Gastrocnemius medialis (tissue), 4 donors: ENCODE measurements at places on chromosomes 12 and 14. TPM values are rescaled to one million over a fixed set of nuclear protein-coding genes. Genes with fewer than 3 reads are reported as not detected.

GRCh38 chr14:62053188-62053587 is 291.0 kb downstream of the SNAPC1 start:
- H3K4me3 ChIP-seq = no peak overlapping the region
- H3K4me1 ChIP-seq = no peaks in the 10 kb centered on the region
- no peak for DNase-seq
- no peaks in the 10 kb centered on the region for H3K27me3 ChIP-seq
- no peaks in the 10 kb centered on the region for H3K36me3 ChIP-seq

GRCh38 chr12:56990648-56991318 is 15.6 kb downstream of the ZBTB39 start:
- no peaks in the 10 kb centered on the region for H3K4me1 ChIP-seq
- no peaks in the 10 kb centered on the region for H3K27me3 ChIP-seq
- H3K4me3 ChIP-seq = no peak overlapping the region
- DNase-seq = no peak
- peak overlapping the region; percentile 9 for H3K27ac ChIP-seq

DNA sequence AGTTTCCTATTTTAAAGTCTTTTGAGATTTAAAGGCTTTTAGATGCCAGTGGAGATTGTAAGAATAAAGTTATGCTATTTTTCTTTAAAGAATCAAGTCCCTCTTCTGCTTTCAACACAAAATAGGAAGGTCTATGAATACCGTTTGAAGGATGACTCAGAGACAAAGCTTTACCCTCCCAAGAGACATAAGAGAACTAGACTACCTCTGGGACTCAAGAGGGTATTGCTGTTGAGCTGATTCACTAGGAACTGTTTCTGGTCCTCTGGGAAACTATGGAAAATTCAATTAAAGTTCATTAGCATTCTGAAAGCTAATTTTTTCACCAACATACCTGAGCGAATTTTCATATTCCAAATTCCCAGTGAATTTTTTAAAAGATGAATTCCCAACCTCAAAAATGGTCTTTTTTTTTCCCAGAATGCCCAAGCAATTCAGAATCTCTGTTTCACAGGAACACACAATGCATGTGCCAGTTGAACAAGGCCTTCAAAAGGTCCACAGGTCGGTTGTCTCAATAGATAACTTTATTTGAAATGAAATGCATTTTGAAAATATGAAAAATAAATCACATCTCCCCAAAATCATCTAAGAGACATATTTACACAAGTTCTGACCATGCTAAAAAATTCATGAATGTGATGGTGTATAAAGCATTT is 6.5 kb downstream of the PHLDA1 start:
- DNase-seq = no peak
- no peak overlapping the region for H3K27ac ChIP-seq
- no peaks in the 10 kb centered on the region for H3K36me3 ChIP-seq
- H3K4me1 ChIP-seq = peaks cover 2% of the 10 kb centered on the region

- no peak overlapping the region for H3K27ac ChIP-seq
- H3K27me3 ChIP-seq = no peaks in the 10 kb centered on the region
- H3K4me3 ChIP-seq = no peak overlapping the region
- H3K36me3 ChIP-seq = no peaks in the 10 kb centered on the region
- H3K4me1 ChIP-seq = no peaks in the 10 kb centered on the region
- no peak for DNase-seq
Measured at GRCh38 chr12:72574138-72574537, 302.0 kb downstream of the TRHDE start.

DNA sequence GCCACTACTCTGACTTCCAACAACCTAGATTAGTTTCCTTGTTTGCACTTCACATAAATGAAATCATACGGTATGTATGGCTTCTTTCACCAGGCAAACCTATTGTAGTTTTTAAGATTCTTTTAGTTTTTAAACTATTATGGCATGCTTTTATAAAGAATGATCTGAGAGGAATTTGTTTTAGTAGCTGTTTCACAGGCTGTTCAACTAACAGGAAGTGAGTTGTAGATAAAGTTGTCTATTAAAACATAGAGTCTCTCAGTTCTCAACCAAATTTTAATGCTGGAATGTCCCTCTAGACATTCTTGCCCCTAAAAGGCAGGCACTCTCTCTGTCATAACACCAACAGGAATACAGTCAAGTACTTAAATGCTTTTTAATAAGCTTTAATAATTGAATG is 102.7 kb upstream of the DACT1 start:
- no peaks in the 10 kb centered on the region for H3K36me3 ChIP-seq
- no peaks in the 10 kb centered on the region for H3K27me3 ChIP-seq
- no peak for DNase-seq
- H3K4me1 ChIP-seq = no peaks in the 10 kb centered on the region

The PMCH gene
- total RNA-seq = not detected

DNA sequence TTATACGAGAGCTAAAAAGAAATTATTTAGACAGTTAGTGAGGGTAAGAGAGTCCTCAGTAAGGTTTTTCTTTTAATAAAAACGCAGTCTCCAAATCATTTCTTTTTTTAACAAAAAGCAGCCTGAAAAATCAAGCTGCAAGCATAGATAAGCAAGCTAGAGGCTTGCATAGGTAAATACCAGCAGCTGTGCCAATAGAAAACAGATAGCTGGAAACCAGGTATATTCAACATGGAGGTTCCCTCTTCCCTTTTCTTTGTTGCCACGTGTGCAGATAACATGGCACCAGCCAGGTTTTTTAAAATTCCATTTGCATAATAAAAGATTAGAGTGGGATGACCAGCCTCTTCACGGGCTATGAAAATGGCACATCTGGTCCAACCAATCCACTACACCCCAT is 6.1 kb upstream of the PRKAB1 start:
- H3K36me3 ChIP-seq = no peaks in the 10 kb centered on the region
- no peak overlapping the region for H3K4me3 ChIP-seq
- H3K27me3 ChIP-seq = no peaks in the 10 kb centered on the region
- H3K4me1 ChIP-seq = peaks cover 1% of the 10 kb centered on the region

The PRORP gene
- 21.8 TPM for total RNA-seq

DNA sequence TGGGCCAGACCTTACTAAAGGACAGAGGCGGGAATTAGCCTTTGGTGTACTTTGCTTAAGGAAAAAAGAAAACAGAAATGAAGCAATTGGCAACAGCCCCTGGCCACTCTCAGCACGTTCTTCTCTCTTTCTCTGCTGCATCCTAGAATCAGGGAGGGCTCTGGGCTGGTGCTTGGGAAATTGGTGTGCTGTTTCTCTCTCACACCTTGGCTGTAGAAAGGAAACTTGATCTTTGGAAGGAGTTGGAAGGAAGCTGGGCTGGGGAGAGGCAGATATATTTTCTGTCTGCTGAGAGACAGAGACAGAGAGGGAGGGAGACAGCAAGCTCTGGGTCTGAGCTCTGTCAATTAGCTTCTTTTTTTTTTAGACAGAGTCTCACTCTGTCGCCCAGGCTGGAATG is 27.4 kb downstream of the NOS1 start:
- DNase-seq = peak; percentile 30
- H3K36me3 ChIP-seq = no peaks in the 10 kb centered on the region
- no peak overlapping the region for H3K4me3 ChIP-seq
- peaks cover 15% of the 10 kb centered on the region for H3K4me1 ChIP-seq
